Thymus (tissue), 14 donors: ENCODE measurements at places on chromosomes 5 and 9.

GRCh38 chr5:158026304-158027031 lies 167.5 kb upstream of the CLINT1 start:
- no peak for DNase-seq

GRCh38 chr9:13868336-13868735 lies 445.6 kb downstream of the NFIB start:
- DNase-seq = no peak

- DNase-seq = no peak
These were observed 78.2 kb downstream of the ANKRD55 start for GRCh38 chr5:56154732-56155484.

- no peak for DNase-seq
These were observed 10.0 kb downstream of the CTNNA1 start for GRCh38 chr5:138763037-138763778.

DNA sequence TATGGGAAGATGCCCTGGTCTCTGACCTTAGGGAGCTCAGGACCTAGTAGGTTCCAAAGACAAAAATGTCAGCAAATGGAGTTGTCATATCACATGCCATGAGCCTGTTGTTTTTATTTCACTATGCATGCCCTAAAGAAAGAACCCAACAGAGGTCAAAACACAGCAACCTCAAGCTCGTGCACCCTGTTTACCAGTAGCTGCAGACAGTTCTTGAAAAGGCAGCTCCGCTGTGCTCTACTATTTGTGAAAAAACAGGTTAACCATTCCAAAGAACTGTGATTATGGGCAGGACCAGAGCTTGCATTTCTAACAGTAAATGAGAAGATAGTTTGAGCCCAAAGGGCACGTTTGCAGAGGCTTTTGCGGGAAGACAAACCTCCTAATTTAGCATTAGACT lies 22.8 kb downstream of the ITK start:
- no peak for DNase-seq

DNA sequence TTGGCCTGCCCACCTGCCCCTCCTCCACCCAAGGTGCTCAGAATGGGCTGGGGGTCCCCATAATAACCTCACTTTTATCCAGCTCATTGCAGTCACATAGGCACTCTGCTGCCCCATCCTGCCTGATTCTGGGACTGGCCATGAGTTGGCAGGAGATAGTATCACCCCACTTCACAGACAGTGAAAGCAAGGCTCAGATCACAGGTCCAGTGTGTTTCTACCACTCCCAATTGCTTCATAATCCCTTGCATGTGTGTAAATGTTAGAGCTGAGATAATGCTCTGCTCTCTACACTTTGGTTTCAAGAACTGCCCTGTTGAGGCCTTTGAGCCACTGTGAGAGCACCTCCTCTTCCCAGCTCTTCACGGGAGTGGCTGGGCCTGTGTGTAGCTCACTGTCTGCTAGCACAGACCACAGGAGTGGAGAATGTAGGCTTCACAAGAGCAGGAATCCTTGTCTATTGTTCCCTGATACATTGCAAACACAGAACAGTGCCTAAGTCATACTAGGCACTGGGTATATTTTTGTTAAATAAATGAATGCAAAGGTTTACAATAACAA lies 8.4 kb downstream of the PCYOX1L start:
- no peak for DNase-seq

DNA sequence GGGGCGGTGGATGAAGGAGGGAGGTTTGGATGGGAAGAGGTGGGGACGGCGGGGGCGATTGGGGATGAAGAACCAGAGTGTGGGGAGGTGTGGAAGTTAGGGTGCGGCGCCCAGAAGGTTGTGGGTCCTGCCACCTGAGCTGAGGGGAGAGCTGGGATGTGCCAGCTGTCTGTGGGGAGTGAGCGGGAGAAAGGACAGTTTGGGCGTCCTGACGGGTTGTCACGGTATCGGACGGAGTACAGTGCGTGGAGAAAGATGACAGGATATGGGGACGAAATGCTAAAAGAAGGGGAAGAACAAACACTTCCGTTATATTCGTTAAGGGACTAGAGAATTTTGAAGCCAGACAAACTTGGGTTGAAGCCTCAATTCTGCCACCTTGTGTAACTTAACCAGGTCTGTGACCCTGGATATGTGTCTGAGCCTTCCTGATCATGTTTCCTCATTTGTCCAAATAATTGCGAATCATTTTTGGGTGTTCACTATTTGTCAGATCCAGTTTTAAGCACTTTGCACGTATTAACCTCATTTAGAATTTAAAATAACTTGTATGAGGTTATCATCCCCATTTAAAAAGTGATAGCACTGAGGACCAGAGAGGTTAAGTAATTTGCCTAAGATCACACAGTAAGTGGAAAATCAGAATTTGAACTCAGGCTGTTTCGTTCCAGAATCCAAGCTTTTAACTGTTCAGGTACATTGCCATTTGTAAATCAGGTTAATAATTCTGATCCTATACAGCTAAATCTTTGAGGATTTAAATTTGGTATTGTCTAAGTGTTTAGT lies 689 bp downstream of the CNTRL start:
- peak; percentile 39 for DNase-seq

- no peak for DNase-seq
These were observed 197.2 kb downstream of the PARP8 start for GRCh38 chr5:50863534-50864170.

DNA sequence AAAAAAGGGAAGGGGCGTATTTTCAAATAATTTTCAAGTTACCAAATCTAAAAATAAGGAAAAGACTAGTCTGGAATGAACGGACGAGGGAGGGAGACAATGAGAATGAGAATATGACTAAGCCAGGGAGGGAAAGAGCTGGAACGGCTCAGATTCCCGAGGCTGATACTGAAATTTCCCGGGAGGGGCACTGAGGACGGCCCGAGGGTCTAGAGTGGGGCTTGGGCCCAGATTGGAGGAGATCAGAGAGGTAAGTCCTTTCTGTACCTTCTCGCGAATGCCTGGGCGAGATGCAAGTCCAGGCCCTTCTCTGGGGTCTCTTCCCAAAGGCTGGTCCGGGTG lies 3.4 kb upstream of the CCIN start:
- DNase-seq = no peak

DNA sequence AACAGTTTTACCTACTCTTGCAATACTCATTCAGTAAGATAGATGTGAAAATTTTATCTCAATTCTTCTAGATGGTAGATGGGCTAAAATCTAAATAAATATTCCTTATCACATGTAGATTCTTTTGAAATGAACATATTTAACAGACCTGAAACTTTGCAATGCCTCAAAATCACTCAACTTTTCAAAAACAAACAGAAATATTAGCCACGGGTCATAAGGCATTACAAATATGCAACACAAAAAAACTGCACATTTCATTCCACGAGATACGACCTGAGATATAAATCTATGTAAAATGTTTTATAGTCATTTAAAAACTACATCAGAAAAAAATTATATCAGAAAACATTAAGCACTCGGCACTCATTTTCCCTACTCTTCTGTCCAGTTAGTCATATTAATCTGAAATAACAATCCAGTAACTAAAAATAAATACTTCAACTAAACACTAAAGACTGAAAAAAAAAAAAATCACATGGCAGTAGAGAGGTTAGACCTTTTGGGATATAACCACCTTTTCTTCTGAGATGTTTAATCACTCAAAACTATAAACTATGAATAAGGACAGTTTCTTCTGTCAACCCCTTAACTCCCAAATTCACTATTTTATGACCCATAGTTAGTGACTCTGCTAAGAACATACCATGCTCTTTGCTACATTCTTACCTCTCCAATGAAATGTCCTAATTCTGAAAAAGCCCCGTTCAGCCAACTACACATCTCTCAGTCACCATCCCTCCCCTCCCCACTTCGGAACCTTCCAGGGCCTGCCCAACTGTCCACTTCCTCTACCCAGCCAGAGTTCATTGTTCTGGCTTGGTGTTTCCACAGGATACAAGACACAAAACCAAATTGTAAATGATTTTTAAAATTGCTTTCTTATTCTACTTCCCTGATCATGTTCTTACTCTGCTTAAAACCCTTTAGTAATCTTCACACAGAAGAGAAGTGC lies 6.4 kb downstream of the HOMER1 start:
- DNase-seq = no peak

GRCh38 chr9:82939451-82939850 lies 123.5 kb downstream of the RASEF start:
- DNase-seq = no peak

GRCh38 chr5:123037104-123037418 lies 536 bp upstream of the PPIC start:
- DNase-seq = no peak

GRCh38 chr9:74255489-74255984 lies 241.6 kb upstream of the RORB start:
- DNase-seq = no peak

GRCh38 chr5:143501310-143502044 lies 98.0 kb upstream of the NR3C1 start:
- DNase-seq = no peak

DNA sequence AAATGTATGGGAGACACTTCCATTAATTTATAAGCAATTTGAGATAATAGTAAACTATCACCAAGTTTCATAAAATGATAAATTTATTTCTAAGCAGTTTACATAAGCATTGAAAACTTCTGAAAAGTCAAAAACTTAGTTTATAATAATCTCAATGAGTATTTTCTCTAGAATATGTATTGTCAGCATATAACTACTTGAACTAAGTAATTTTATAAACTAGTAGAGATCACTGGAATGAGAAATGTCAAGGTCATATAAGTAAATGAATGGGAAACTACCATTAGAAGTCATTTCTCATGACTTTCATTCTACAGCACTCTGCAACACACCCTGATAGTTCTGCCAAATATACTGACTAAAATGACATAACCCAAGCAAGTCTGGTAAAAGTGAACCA lies 3.4 kb downstream of the TBCA start:
- DNase-seq = no peak
